ENCODE measurements at places on chromosomes 5 and 9. TPM values are rescaled to one million over a fixed set of nuclear protein-coding genes. Genes with fewer than 3 reads are reported as not detected.

DNA sequence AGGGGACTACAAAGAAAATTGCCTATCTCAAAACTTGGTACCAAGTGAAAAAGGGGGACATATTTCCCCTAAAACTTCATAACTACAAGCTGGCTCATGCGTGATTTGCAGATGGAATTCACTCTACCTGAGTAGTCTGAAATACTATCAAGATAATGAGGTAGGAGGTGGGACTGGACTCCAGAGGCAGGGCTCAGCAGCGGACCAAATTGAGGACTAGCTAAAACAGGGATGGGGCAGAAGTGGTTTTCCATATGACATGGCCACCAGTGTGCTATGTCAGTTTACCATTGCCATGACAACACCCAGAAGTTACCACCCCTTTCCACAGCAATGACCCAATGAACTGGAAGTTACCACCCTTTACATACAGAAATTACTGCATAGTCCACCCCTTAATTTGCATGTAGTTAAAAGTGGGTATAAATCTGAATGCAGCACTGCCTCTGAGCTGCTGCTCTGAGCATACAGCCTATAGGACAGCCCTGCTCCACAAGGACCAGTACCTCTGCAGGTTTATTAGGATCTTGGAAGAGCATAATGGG lies 30.4 kb upstream of the TESK1 start:
- no peak for DNase-seq

- DNase-seq = no peak
Measured at GRCh38 chr5:38163636-38164237, 94.6 kb upstream of the EGFLAM start.

DNA sequence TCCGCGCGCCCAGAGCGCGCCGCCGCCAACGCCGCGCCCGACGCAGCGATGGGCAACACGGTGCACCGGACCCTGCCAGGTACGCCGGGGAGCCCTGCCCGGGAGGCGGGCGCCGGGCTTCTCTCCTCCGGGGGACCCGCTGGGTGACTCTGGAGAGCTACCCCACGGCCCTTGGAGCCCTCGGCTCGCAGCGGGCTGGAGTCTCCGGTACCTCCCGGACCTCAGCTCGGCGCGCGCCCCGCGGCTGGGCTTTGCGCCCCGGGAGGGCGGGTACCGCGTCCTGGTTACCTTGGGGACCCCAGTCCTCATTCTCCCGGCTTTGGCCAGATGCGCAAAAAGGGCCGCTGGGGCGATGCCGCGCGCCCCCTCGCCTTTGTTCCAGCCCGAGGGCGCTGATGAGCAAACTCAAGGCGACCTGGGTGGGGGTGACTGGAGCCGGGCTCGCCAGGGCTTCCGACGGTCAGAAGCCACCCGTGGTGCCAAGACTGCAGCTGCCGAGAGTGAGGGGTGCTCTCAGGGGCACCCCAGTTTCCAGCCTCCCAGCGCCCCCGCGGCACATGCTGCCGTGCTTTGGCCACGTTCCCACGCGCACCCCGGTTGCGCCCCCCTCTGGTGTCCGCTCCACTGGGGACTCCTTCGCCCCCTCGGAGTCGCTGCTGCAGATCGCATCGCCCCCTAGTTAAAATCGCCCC lies 442 bp downstream of the NEURL1B start:
- peak; percentile 44 for DNase-seq

Gene DNAI1
- not detected for total RNA-seq

Gene PROB1
- 0.58 TPM for total RNA-seq

DNA sequence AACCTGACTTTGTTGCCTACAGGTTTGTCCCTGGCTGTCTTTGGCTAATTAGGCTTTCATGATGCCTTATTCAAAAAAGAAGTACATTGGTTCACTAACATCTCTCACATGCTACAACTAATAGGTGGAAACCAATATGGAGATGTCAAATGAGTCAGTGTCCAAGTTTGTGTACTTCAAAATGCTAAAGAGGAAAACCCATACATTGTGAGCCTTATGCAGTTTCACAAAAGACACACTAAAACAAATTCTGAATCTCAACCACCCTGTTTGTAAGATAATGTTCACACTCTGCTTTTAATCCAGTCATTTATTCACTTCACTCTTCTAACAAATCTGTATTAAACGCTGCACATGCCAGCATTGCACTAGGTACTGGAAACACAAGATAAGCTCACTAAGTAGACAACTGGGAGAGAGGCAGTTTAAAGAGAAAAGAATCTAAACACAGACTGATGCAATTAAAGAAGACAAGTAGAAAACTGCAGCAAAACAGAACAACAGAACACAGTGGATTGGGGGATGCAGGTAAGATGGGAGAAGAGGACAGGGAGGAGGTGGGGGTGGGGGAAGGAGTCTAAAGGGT lies 104.1 kb downstream of the DROSHA start:
- DNase-seq = no peak

DNA sequence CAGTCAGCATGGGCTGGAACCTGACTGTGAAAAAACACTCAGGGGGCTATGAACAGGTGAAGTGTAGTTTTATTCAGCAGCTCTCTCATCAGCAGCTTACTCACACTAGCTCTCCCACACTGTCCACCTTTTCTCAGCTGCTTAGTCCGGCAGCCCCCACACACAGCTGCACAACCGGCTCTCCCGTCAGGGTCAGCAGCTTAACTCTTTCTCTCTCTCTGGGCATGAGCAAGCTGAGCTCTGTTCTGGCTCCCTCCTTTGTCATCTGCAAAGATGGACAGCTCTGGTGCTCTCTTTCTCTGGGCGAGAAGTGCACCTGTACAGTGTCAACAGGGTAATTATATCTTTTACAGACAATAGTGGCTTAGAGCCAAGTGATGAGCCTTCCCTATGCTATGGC lies 8.2 kb downstream of the DMAC1 start:
- no peak for DNase-seq

Gene PRR16
- total RNA-seq = 1.9 TPM

DNA sequence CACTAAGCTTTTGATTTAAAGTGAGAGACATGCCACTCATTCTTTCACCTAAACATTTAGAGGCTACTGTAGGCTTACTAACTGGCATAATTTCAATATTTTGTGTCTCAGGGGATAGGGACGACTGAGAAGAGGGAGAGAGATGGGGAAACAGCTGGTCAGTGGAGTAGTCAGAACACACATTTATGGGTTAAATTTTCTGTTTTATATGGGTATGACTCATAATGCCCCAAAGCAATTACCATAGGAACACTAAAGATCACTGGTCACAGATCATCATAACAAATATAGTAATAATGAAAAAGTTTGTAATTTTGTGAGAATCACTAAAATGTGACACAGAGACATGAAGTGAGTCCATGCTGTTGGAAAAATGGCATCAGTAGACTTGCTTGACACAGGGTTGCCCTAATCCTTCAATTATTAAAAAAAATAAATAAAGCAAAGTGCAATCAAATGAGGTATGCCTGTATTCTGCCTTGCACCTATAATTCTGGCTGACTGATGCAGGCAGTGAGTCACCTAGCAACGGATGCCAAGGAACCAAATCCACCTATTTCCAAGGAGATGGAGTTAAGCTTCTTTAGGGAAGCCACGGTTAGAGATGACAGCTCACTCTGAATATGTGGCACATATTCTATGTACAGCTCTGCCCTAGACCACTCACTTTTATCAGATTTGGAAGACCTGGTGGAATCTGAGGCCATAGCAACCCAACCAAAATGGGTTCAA lies 166.1 kb downstream of the MARCHF11 start:
- DNase-seq = no peak

Gene ANKRD31
- 0.14 TPM for total RNA-seq

GRCh38 chr5:23316060-23316591 lies 191.3 kb upstream of the PRDM9 start:
- no peak for DNase-seq

DNA sequence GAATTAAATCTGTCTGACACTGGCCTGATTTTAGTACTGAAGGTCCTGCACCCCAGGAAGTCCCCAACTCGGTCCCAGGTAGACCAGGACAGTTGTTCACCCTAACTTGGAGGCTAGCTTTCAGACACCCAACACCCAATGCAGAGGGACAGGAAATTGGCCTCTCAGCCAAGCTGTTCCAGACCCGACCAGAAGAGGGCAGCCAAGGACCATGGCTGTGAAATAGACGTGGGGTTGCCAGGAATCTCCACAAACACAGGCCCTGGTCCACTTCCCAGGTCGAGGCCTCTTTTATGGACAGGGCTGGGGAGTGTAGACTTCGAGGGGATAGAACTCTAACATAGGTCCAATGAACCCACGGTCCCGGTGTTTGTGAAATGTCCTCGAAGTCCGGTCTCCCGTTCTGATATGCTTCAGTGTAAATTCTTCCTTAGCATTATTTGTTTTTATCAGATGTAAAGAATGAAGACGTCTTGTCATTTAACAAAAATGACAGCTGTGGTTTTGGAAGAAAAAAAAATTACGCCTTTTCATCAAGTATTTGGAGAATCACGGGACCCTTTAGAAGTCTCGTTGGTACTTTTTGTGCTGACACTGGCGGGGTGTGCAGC lies 260.3 kb upstream of the ADAMTS16 start:
- peak; percentile 77 for DNase-seq

DNA sequence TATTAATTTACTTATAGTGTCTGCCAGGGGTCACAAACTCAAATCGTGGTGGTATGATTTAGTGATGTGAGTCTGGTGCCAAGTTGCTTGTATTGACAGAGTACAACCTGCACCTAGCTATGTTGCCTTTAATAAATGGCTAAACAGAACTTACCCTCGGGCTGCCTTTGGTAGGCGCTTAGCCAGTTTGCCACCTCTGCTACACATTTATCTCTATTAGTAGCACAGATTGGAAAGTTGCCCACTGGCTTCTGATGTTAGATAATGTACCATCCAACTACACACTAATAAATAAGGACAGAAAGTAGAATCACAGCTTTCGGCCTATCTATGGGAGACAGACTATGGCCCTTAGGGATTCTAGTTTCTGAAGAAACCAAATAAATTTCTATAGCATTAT lies 368.4 kb downstream of the MAN2A1 start:
- DNase-seq = no peak

DNA sequence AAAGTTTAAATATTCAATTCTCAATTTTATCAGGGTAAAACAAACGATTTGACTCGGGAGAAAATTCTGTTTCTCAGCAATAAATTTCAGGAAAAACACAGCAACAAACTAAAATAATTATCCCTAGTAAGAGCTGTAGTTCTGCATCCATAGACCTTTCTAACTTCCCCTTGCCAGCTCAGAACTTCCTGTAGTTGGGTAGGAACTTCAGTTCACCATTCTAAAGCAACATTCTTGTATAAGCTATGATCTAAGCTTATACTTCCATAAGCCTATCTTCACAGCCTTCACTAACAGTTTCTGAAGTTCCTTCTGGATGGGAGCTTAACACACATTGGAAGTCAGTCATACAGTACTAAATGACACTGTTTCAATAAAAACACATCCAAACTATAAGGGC lies 96.6 kb downstream of the UBAP2 start:
- DNase-seq = no peak

- DNase-seq = no peak
Measured at GRCh38 chr5:10534561-10535530, 29.0 kb upstream of the ANKRD33B start.

DNA sequence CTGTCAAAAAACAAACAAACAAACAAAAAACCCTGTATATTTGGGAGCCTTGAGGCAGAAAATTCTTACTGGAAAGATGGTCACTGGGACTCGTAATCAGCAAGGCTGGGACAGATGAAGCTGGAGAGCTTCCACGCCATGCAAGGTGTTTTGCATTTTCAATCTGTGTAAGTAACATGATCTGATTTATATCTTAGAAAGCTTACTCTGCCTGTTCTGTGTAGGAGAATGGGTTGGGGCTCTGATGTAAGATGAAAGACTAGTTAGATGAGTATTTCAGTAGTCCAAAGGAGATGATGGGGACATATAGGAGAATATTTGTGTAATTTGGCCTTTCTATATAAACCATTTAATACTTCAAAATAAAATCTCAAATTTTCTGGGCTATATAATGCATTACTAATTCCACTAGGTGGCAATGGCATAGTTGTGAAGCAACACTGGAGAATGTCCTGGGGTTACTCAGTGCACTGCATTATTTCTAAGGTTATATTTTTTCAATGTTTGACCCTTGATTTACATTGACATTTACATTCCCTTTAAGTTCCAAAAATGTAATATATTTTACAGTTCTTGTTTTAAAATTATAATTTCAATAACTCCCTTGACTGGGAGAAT lies 21.9 kb upstream of the FSD1L start:
- DNase-seq = no peak

DNA sequence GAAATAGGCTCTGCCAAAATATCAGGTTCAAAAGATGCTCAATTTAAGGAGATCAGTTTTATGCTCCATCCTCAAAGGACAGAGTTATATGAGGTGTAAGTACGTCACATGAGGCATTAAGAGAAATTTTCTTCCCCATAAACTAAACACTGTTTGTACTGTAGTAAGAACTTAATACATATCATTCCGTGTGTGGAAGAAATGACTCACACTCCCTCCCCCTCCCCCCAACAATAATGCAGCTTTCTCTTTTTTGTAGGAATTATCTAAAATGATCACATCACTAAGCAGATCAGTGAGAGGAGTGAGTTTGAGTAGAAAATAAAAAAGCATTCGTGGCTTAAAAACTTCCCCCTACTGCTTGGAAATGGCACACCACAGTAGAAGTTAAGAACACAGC lies 2.2 kb downstream of the CDH12 start:
- no peak for DNase-seq

Gene CCL21
- total RNA-seq = 48.9 TPM

Gene NDOR1
- total RNA-seq = 15.9 TPM

- DNase-seq = no peak
Measured at GRCh38 chr9:83675466-83675865, 32.3 kb downstream of the UBQLN1 start.

DNA sequence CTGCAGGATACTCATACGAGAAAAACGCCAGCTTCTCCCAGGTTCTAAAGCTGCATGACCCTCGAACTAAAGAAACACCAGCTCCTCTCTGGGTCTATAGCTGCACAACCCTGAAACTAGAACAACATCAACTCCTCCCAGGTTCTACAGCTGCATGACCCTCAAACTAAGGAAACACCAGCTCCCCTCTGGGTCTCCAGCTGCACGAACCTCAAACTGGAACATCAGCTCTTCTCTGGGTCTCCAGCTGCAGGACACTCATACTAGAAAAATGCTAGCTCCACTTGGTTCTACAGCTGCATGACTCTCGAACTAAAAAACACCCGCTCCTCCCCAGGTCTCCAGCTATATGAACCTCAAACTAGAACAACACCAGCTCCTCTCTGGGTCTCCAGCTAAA lies 811.1 kb downstream of the CDH9 start:
- no peak for DNase-seq

Gene RELL2
- total RNA-seq = 2.3 TPM

Gene SLC23A1
- 2.5 TPM for total RNA-seq

DNA sequence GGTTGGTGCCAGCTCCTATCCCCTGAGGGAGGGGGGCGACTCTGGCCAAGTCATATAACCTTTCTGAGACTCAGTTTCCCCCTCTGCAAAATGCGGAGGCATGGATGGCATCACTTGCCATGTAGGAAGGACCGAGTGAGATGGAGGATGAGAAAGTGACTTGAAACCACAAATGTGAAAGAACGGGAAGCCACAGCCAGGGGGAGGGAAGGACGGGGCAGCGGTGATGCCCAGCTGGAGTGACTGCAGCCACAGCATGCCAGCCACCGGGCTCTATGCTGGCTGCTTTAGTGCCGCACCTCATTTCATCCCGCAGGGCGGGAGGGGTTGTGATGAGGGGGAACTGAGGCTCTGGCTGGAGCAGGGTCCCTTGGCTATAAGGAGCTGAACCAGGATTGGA lies 74.5 kb downstream of the HMCN2 start:
- no peak for DNase-seq

GRCh38 chr9:125649315-125649714 lies 57.7 kb downstream of the MAPKAP1 start:
- DNase-seq = no peak

Measured in mucosa of descending colon (tissue), 3 donors.